Activated CD4-positive, alpha-beta T cell treated with anti-CD3 and anti-CD28 coated beads, Interleukin-2, amount 50 U/mL, for 48 hours (primary cell): ENCODE measurements at places on chromosomes 4 and X.

DNA sequence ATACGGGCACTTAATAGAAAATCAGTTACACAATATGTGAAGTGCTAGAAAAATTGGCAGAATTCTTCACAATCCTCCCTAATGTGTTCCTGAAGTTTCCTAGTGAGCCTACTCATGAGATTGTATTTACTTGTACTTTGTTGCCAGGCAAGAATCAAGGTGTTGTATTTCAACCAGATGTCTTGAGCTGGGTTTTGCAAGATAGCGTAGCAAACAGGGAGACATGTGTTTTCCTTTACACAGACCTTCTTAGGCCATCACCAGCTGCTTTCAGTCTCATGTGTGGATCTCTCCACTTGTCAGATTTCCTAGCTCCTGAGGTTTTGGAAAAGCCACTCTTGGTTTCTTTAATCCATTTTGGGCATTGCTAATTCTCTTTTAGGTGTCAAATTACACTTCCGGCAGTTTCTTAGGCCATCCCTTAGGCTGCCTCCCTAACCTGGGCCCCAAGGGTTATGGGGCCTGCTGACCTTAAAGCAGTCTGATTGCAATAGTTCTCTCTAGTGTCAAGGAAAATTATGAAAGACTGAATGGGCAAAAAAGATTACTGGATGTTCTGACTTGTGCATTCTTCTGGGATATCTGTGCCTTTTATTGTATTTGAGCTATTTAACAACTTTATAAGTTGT lies 12.2 kb upstream of the EDA start:
- DNase-seq = no peak

GRCh38 chrX:9905288-9905687 lies 61.9 kb upstream of the CLDN34 start:
- DNase-seq = no peak

- DNase-seq = no peak
Observed at GRCh38 chr4:174860588-174860987, 31.5 kb upstream of the GLRA3 start.

DNA sequence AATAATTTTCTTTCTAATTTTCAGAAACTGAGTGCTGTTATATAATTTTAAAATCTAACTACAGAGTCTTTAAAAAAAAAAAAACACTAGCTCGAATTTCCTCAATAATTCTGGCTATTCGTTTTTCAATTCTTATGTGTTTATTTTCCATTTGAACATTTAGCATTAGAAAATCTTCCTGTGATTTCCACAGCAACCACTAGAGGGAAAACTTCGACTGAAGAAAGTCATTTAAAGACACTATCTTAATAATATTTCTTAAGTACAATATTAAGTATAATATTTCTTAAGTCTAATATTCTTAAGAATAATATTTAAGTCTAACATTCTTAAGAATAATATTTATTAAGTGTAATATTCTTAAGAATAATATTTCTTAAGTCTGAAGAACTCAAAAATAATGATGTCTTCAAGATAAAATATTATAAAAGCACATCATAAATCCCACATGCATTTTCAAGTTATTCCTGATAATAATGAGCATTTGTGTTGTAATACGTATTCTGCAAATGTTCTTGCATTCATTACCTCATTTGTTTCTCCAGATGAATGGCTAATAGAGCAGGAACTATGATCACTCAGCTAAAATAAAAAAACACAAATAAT lies 118.4 kb upstream of the WDR17 start:
- DNase-seq = no peak

DNA sequence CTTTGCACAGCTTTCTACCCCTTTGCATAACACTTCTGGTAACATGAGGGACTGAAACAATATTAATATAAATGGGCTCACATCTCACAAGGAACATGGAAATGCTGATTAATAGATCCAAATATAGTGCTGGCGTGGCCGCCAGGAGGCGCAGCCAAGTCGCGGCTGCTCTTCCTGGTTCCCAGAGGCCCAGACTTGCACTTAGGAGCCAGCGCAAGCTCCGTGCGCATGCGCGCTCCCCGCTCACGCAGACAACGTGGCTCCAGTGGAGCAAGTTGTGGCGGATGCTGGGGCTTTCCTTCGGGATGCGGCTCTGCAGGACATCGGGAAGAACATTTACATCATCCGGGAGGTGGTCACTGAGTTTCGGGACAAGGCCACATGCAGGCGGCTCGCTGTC lies 318.3 kb upstream of the SLC7A11 start:
- DNase-seq = no peak
